ENCODE measurements at places on chromosomes 5 and 9. TPM values are rescaled to one million over a fixed set of nuclear protein-coding genes. Genes with fewer than 3 reads are reported as not detected.

The AFAP1L1 gene
- total RNA-seq, result 5.3 TPM

The ARSI gene
- total RNA-seq, result 15.2 TPM

The IFNB1 gene
- not detected for total RNA-seq

The FGD3 gene
- total RNA-seq, result not detected

The LHX2 gene
- total RNA-seq, result not detected

The SPINK13 gene
- total RNA-seq, result not detected

The PCDHGA3 gene
- 1.7 TPM for total RNA-seq

The SOHLH1 gene
- total RNA-seq, result not detected

The IFNA2 gene
- not detected for total RNA-seq

The PLAC8L1 gene
- not detected for total RNA-seq

The FOXE1 gene
- total RNA-seq, result 0.28 TPM

The GRIN1 gene
- not detected for total RNA-seq

The PCDHGC5 gene
- total RNA-seq, result 2.9 TPM

The DMRT3 gene
- total RNA-seq, result not detected

The GPSM1 gene
- 28.7 TPM for total RNA-seq

The NEUROG1 gene
- not detected for total RNA-seq

The MARCOL gene
- total RNA-seq, result not detected

The MLANA gene
- total RNA-seq, result not detected

The SLC1A1 gene
- 3.9 TPM for total RNA-seq

The CDK5RAP2 gene
- total RNA-seq, result 29.4 TPM

The ADAMTS12 gene
- total RNA-seq, result 51.3 TPM

The C9orf152 gene
- total RNA-seq, result not detected

The NR2F1 gene
- total RNA-seq, result 19.0 TPM

The MOB3B gene
- under 0.01 TPM for total RNA-seq

The GABRA1 gene
- total RNA-seq, result not detected

The PRLR gene
- 0.54 TPM for total RNA-seq

The F2RL1 gene
- total RNA-seq, result 9.4 TPM

The AHRR gene
- total RNA-seq, result 15.6 TPM

The KIF20A gene
- 106 TPM for total RNA-seq

The CDH9 gene
- not detected for total RNA-seq

The SHOC1 gene
- total RNA-seq, result not detected

The GPR151 gene
- not detected for total RNA-seq

Data from IMR-90 (cell line).